ENCODE measurements at places on chromosomes 2 and 18. TPM values are rescaled to one million over a fixed set of nuclear protein-coding genes. Genes with fewer than 3 reads are reported as not detected.

Gene SLC35F5
- total RNA-seq = 64.9 TPM

DNA sequence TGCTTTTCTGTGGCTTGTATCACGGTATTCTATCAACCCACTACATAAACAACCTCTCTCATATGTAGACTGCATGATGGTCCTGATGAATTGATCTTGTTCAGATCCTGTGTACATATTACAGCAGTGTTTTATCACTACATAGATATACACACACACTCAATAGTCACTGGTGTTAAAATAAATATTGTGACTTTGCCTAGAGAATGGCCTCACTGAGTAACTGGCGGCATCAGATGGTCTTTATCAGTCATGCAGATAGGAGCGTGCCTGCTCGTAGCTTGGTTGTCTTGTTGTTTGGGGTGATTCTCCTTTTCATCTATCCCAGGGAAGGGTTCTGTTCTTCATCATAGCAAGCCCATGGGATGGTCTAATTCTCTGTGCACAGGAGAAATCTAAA, 18.4 kb upstream of the CTAGE1 start:
- DNase-seq = no peak

- peak; percentile 34 for DNase-seq
Observed at GRCh38 chr2:189350540-189351209, 90.6 kb upstream of the WDR75 start.

DNA sequence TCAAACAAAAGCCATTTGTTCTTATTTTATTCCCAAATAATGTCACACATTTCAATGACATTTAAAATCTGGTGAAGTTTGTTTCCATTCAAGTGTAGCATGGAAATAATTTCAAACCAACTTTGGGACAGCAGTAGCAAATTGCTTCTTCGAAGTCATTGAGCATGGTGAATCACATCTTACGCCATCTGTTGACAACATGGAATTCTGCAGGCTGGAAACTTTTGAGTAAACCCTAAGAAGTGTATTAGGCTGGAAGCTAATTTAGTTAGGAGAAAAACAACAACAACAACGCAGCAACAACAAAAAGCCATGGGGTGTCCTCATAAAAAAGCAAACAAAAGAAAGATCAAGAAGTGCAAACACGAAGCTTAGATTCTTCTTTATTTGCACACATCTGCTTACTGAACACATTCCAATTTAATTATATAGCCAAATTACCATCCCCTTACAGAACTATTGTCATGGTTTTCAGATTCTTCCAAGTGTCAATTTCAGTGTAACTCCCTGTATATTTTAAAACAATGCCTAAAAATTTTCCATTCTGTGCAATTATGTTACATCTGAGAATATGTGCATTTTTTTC, 659.0 kb upstream of the CDH7 start:
- peak; percentile 55 for DNase-seq

DNA sequence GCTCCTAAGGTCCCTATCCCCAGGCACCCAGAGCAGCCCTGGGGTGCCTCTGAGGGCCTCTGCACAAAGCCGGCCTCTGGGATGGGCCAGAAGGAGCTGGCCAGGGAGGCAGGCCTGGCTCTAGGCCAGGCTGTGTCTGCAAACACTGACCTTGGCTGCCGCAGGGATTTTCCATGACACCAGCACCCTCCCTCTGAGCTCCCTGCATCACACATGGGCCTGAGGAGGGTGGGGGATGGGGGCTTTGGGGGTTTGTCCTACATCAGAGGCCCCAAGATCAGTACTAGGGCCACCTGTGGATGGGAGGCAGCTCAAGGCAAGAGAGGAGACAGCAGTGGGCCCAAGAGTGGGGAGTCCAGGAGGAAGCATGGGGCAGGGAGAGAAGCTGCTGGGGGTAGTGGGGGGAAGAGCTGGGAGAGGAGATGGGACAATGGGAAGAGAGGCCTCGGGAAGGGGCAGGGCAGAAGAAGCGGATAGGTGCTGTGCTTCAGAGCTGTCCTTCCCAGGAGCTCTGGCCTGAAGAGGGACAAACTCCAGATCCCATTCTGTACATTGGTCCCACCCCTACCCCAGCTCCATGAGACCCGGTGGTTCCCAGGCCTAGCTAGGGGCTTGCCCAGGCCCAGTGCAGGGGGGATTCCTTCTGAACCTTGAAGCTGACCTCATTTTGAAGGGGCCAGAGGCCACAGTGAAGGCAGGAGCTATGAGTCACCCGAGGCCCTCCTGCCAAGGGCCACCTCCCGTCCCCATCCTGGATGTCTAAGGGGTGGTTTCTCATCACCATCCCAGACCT, 28.0 kb downstream of the KCNK3 start:
- peak; percentile 87 for DNase-seq

- DNase-seq = peak; percentile 8
Observed at GRCh38 chr2:214311031-214311533, 99.8 kb upstream of the VWC2L start.

DNA sequence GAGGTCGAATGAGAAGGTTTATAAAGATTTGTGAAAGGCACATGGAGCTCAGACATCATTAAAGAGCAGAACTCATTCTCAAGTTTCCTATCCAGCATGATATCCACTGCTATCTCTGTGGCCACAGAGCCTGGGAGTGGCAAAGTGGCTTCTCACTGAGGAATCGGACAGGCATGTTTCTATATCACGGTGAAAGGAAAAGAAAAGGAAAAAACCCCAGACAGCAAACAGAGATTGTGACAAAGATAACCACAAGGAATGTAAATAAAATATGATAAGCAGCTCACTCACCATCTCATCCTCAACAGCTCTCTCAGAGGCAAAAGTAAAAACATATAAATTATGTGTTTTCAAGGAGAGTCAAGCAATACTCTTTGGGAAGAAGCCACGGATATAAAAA, 2.5 kb downstream of the PID1 start:
- DNase-seq = no peak

GRCh38 chr18:33735428-33735827, 157.4 kb downstream of the ASXL3 start:
- no peak for DNase-seq

Gene NR4A2
- 2.6 TPM for total RNA-seq

DNA sequence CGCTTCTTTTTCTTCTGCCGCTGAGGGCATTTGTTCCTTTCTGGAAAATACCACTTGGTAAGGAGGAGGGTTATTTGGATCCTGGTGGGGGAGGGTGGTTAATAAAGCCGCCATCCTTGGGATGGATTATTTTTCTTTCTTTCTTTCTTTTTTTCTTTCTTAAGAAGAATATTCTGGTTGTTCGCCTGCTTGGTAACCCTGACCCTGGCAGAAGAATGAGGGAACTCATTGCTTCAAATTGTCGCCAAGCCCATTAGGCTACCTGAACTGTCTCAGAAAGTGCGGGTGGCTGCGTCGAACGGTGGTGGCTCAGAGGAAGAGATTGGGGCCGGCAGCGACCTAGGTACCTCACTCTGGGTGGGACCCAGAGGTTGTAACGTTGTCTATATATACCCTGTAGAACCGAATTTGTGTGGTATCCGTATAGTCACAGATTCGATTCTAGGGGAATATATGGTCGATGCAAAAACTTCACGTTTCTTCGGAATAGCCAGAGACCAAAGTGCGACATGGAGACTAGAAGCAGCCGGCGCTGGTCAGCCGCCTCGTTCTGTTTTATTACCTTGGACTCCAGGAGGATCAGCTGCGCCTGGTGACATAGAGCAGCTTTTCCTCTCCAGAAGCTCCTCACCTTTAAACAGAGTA, 1.3 kb upstream of the HOXD4 start:
- no peak for DNase-seq

GRCh38 chr2:63424329-63425078, 163.8 kb downstream of the WDPCP start:
- peak; percentile 68 for DNase-seq

Gene SIX2
- 1.2 TPM for total RNA-seq

Gene LCT
- not detected for total RNA-seq

GRCh38 chr2:221571025-221571550, 1.0 kb downstream of the EPHA4 start:
- DNase-seq = no peak

Gene SCLY
- total RNA-seq = 40.1 TPM

DNA sequence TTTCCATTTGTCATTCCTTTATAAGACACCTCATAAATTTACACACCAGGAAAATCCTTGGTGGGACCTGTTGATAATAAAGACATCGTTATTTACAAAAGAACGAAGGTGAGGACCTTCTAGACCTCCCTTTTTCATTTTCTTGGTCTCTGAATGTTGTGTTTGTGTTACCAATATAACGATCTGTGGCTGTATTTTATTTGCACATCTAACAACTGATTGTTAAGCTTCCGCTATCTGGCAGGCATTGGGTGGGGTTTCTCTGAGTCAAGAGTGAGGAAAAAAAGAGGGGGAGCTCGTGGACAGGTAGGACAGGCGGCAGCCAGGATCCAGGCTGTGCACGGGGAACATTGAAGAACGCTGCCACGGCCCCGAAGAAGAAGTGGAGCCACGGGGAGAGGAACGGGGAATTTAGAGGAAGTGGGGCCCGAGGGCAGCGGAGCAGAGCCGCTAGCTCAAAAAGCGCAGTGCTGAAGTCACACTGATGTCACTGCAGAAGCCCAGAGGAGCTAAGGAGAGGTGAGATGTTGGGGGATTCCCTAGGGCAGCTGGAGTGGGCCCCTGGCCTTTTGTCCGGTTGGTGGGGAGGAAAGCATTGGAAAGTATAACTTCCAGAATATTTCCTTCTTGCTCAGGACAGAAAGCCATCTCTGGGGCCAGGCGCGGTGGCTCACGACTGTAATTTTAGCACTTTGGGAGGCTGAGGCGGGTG, 20.9 kb upstream of the DNMT3A start:
- no peak for DNase-seq

DNA sequence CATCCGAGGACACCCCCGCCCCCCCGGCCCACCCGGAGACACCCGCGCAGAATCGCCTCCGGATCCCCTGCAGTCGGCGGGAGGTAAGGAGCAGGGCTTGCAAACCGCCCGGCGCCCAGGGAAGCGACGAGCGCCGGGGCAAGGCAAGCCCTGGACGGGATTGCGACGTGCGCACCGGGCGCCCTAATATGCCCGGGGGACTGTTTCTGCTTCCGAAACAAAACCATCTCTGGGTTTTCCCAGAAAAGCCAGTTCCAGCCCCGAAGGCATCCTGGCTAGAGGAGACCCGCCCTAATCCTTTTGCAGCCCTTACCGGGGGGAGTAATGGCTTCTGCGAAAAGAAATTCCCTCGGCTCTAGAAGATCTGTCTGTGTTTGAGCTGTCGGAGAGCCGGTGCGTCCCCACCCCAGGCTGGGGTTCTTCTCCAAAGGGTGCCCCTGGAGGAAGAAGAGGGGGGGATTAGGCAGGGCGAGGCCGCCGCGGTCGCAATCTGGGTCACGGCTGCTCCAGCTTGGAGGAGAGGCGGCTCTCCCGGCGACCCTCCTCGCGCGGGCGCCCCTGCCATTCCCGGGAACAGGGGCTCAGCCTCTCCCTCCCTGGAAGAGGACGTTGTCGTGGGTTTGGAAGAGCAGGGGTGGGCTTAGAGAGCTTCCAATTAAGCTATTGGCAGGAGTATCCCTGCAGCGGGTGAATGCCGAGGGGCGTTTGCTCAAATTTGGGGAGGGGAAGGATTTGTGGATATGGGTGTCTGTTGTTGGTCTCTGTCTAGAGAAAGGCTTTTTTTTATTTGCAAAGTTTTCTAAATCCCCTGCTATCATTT, 521 bp downstream of the MYCN start:
- DNase-seq = no peak

Gene PKDCC
- 0.49 TPM for total RNA-seq

Gene CXCR1
- total RNA-seq = 0.12 TPM

DNA sequence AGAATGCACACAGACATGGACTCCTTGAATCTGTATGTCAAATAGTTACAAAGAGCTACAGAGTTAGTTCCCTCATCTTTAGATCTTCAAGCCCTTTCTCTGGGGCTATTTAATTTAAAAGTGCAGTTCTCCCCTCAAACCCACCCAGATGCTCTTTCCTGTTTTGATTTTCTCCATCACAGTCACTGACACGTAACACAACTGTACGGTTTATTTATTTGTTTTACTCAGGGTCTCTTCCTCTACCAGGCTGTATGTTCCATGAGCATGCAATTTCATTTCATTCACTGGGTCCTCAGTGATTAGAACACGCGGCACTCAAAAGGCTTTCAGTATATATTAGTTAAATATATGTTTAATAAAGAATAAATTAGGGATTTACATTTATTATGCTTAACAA, 94.7 kb downstream of the DOCK10 start:
- DNase-seq = no peak

DNA sequence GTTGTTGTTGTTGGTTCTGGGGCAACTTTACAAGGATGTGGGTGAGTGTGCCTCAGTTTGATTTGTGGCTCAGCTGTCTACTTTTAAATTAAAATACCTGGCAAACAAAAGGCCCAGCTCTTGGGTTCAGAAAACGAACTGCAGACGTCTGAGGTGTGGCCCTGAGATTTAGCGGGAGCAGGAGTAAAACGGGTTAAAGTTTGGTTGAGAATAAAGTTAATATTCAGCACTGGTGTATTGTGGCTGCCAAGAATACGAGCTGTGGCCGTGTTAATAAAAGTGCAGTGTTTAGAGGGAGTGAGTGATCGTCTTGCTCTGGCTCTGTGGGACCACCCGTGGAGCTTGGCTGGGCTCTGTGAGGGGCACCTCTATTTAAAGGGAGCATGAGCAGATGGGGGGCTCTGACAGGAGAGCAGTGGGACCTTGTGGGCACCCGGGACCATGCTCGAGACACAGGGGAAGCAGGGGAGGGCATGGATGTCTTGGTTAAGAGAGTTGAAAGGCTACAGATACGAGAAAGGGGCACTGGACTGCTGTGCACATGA, 80.3 kb downstream of the VAPA start:
- DNase-seq = no peak

- DNase-seq = no peak
Observed at GRCh38 chr2:9488583-9489547, 14.5 kb downstream of the IAH1 start.

Gene HOXD10
- total RNA-seq = not detected

GRCh38 chr2:31097962-31098613, 40.2 kb downstream of the GALNT14 start:
- no peak for DNase-seq

- DNase-seq = no peak
Observed at GRCh38 chr2:158796652-158797051, 1.5 kb downstream of the DAPL1 start.

DNA sequence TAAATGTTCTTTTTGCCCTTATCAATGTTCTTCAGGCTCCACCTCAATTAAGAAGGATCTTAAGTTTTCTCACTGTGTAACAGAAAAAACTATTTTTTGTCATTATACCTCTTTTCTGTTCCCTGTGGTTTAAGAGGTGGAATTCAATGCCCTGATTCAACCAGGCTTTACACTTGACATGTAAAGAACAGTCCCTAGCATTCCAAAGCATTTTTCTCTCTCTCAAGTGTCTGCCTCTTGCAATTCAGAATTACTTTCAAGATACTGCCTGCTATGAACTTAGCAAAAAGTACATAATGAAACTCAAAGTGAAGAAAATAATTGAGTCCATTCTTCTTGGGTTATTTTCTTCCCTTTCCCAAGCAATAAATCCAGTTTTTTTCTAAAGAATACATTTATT, 160.6 kb upstream of the NOL4 start:
- DNase-seq = no peak

- DNase-seq = no peak
Observed at GRCh38 chr2:5617358-5617757, 74.8 kb upstream of the SOX11 start.

Gene TRIM43B
- total RNA-seq = not detected

GRCh38 chr2:205905576-205905975, 180.4 kb downstream of the INO80D start:
- DNase-seq = no peak

GRCh38 chr2:25505622-25506021, 163.9 kb upstream of the DNMT3A start:
- DNase-seq = peak; percentile 51

Gene TTN
- total RNA-seq = 0.05 TPM

Gene NEB
- 1.2 TPM for total RNA-seq

Gene UGT1A3
- total RNA-seq = not detected

Gene CIB4
- total RNA-seq = not detected

GRCh38 chr2:224948005-224948404, 94.3 kb downstream of the DOCK10 start:
- no peak for DNase-seq

Data from MCF 10A (cell line).